ENCODE measurements at places on chromosomes 2 and 18. TPM values are rescaled to one million over a fixed set of nuclear protein-coding genes. Genes with fewer than 3 reads are reported as not detected.

The C2orf80 gene
- total RNA-seq: not detected

The MPHOSPH10 gene
- 69.2 TPM for total RNA-seq

The GPBAR1 gene
- 9.7 TPM for total RNA-seq

The BOLL gene
- total RNA-seq: 0.22 TPM

The MYO5B gene
- 44.1 TPM for total RNA-seq

The NEB gene
- total RNA-seq: 1.6 TPM

The VIT gene
- total RNA-seq: not detected

DNA sequence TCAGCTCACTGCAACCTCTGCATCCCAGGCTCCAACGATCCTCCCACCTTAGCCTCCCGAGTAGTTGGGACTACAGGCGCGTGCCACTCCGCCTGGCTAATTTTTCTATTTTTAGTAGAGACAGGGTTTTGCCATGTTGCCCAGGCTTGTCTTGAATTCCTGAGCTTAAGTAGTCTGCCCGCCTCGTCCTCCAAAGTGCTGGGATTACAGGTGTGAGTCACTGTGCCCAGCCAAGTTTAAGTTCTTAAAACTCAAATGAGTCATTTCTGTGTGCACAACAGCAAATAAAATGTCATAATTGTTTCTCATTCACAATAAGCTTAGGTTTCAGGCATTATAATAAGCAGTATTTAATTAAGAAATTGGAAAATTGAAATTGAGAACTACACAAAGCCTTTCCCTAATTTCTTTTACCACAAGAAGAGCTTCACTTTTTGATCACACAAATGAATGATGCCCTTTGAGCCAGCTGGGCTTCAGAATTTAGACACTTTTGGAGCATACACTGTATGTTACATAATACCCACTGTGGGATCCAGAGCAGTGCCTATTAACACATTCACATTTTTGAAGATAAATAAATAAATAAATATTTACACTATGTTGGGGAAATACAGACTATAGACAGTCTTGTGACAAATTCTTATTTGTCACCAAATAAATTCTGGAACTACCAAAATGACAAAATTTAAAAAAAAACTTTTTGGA lies 8.6 kb upstream of the ME2 start:
- no peak for DNase-seq

DNA sequence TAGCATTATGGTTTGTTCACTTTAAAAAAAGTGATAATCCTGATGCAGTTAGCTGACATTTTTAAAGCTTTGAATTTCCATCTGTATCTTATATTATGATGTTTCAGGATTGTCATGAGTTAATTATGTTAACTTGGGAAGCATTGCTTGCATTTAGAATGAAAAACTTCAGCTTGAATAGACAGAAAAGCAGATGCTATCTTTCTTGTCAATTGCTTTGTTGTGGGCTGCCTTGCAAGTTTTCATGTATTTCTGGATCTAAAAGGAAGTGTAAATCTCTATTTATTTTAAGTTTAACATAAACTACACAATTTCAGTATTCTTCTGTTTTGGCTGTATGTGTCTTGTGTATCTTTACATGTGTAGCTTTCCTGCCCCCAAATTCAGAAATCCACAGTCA lies 479.5 kb downstream of the ARHGAP15 start:
- no peak for DNase-seq

DNA sequence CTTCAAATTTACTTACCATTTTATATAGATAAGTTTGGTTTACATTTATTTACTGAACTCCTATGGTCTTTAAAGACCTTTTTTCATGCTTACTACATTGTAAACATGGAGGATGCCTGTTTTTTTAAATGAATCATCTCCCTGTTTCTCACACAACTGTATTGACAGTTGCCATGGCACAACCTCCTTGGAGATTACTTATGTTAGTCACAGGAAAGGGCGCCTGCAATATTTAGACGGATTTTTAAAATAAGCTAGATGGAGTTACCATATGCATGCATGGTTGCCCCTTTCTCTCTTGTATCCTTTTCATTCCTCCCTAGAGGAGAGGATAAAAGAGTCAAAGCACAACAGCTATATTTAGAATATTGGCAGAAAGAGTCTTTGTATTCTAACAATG lies 34.8 kb upstream of the CCDC102B start:
- no peak for DNase-seq

- DNase-seq: no peak
Measured at GRCh38 chr18:23631746-23632145, 31.0 kb downstream of the ANKRD29 start.

DNA sequence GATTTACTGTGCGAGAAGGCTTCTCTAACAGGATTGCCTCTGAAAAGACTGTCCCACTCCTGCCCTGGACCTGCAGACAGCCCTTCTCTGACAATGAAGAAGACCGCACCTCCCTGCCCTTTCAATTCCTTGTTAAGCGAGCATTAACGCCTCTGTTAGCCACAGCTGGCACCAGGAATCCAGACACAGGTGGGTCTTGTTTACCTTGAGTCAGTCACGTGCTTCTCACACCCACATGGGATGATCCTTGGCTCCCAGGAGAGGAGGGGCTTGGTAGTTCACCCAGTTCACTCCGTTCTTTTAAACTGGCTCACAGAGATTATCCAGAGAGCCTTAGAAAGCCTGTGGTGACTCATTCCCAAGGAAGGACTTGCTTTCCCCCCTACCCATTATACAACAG lies 410.5 kb upstream of the MEIS1 start:
- no peak for DNase-seq

- no peak for DNase-seq
Measured at GRCh38 chr2:58239243-58239925, 1.7 kb downstream of the FANCL start.

DNA sequence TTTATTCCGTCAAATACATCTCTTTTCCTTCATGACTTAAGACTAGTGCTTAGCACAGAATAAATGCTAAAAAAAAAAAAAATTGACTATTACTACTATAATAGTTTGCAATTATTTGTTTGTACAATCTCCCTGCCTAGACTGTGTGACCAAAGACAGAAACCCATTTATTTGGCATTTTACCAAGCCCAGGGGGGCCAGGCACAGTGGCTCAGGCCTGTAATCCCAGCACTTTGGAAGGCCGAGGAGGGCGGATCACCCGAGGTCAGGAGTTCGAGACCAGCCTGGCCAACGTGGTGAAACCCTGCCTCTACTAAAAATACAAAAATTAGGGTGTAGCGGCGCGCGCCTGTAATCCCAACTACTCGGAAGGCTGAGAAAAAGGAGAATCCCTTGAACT lies 1.4 kb downstream of the ASB3 start:
- DNase-seq: no peak

DNA sequence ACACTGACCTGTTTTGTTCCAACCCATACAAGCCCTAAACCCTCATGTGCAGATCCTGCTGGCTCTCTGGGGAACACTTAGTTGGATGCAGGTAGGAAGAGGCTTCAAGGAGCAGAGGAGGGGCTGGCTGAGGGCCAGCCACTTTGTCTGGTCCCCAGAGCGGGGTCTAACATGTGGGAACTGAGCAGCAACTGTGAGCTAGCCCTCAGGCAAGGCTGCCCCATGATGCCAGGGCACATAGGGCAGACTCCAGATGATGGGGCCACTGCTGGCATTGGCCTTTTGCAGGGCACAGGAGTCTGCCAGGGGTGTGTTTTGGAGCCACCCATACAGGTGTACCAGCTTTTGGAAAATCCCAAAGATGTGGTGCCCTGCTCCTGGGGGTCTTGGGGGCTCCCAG lies 67.7 kb downstream of the HPCAL1 start:
- no peak for DNase-seq

DNA sequence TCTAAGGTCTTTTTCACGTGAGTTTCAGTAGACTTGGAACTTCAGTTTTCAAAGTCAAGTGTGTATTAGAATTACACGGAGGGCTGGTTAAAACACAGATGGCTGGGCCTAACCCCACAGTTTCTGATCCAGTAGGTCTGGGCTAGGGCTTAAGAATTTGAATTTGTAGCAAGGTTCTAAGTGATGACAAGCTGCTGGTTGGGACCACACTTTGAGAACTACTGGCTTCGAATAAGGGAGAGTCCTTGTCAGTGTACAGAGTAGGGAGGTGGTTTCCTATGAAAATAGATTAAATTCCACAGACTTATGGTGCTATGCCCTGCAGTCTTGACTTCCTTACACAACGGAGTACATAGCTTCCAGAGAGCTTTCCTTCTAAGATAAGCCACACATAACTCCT lies 4.5 kb downstream of the RHOB start:
- DNase-seq: no peak

DNA sequence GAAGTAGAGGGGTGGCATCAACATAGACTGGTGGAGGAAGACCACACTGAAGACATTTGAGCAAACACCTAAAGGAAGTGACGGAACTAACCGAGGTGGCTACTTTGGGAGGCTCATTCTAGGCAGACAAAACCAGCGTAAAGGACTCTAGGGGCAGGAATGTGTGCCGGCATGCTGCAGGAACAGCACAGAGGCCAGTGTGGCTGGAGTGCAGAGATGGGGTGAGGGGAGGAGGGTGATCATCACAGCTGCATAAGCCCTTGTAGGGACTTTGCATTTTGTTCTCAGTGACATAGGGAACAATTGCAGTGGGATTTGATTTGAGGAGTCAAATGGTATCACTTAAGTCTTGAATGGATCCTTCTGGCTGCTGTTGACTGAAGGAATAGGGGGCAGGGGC lies 253.5 kb downstream of the NCKAP5 start:
- DNase-seq: no peak

All from progenitor cell of endocrine pancreas (in vitro differentiated cells).